ENCODE measurements at places on chromosomes 11 and 22. TPM values are rescaled to one million over a fixed set of nuclear protein-coding genes. Genes with fewer than 3 reads are reported as not detected.

- DNase-seq: no peak
Measured at GRCh38 chr11:1399386-1400316, 9.9 kb downstream of the BRSK2 start.

GRCh38 chr22:46738647-46739093 lies 618 bp upstream of the CERK start:
- DNase-seq: no peak

GRCh38 chr11:117183724-117184349 lies 5.3 kb downstream of the SIDT2 start:
- no peak for DNase-seq

- DNase-seq: no peak
Measured at GRCh38 chr11:124768914-124769313, 6.8 kb upstream of the ESAM start.

PIK3IP1 gene
- total RNA-seq: 9.3 TPM

Measured in activated T-helper 2 cell treated with anti-CD3 and anti-CD28 coated beads, Interferon-gamma antibody, Interleukin-2, Interleukin-4, amounts not matched to agents 10 μg/mL and 5 μg/mL and 100 μg/mL, durations not matched to agents 14 hours and 24 hours and 36 hours (primary cell).